ENCODE measurements at places on chromosomes 5 and 9. TPM values are rescaled to one million over a fixed set of nuclear protein-coding genes. Genes with fewer than 3 reads are reported as not detected.

Gene CETN3
- total RNA-seq = 16.3 TPM

Gene ATG12
- 35.1 TPM for total RNA-seq

Gene CCL28
- 7.5 TPM for total RNA-seq

- no peak for DNase-seq
These were observed 1.4 kb downstream of the GRIA1 start for GRCh38 chr5:153491856-153492255.

DNA sequence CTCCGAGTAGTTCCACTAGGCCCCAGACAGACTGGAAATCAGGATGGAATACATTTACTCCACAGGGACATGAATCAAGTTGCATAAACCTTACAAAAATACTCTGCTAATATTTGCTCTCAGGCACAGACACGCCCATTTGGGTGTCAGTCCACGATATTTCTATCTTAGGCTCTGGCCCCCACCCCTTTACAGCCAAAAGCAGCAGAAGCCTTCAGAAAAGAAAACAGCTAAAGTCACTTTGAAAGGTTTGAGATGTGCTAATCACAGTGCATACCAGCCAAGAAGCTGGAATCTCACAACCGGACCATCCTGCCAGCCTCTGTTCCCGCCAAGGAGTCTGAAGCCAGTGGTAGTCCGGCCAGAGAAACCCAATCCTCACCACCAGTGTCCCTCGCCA is 22.6 kb downstream of the PTPN3 start:
- no peak for DNase-seq

Data from kidney epithelial cell (primary cell).